ENCODE measurements at places on chromosomes 1 and 21.

DNA sequence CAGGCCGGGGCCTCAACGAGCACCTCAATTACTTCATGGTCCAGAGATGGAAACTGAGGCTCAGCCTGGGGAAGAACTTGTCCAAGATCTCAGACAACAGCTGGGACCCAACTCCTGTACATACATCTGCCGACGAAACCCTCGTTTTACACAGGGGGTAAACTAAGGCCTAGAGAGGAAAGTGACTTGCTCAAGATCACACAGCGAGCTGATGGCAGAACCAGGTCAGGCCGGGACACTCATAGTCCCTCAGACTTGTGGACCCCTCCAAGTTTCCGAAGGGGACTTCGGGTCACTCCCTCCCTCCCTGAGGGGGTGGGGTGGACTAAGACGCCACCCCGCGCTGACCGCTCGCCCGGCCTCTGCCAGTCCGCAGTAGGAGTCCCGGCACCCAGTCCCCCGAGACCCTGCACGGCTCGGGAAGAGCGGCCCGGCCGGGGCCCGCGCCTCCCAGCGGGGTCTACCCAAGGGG, 430 bp downstream of the WASF2 start:
- no peak for DNase-seq

- no peak for DNase-seq
Measured at GRCh38 chr1:219278288-219278687, 104.6 kb downstream of the LYPLAL1 start.

DNA sequence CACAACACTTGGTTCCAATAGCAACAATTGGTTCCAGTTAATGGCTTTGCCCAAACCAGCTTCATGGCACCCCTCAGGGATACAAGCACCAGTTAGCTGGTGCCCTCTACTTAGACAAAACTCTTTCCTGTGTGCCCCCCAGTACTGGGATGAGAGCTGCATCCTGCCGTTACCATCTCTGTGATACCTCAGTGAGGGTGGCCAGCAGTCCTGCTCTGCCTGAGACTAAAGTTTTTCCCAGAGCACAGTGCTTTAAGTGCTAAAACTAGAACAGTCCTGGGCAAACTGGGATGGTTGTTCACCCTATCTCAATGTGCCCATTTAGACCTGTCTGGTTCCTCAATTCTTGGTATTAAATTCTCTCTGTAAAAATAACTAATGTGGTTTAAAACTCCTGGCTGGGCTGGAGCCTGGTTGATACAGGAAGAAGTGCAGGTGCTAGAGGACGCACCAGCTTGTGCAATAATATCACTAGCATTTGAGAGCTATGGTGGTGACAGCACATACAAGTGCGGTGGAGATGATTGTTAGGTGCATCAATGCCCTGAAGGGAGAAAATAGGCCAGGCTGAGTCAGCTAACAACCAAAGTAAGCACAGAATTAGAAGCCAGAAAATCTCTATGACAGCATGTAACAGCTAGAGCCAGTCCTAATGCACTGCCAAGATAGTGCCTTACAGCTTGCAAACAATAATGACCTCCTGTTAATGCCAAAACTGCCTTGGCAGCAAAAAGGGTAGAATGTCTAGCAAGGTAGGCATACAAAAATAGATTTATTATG, 179.8 kb upstream of the GALNT2 start:
- DNase-seq = no peak

GRCh38 chr1:29806646-29807319, 570.5 kb downstream of the PTPRU start:
- DNase-seq = no peak

DNA sequence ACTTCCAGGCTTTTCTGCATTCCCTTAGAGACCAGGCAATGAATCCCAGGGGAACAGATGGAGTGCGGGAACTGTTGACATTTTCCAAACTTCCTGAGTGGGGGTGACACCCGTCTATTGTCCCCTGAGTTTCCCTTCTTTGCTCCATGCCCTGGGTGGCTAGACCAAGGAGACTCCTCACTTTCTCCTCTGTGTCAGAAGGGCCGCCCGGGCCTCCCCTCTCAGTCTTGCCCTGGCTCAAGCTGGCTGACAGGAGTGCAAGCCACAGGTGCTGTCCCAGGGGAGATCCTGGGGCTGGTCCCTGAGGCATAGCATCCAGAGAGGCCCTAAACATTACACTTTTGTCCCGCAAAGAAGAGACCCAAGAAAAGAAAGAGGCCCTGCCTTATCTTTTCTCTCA, 62.8 kb downstream of the DDX20 start:
- no peak for DNase-seq

GRCh38 chr1:23200883-23201282, 16.4 kb downstream of the HTR1D start:
- DNase-seq = no peak

DNA sequence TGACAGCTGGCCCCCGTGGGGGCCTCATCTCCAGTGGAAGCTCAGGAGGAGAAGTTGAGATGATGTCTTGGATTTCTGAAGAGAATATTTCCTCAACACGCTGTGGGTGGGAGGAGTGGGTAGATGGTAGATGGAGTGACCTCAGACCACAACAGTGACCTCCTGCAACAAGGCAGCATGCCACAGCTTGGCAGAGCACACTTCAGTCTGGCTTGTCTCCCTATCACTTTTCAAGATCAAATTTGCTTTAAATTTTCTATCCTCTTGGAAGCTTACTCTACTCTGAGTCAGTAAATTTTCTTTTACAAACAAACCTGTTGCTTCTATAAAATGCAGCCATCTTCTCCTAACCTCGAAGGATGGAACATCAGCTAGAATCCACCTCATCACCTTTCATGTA, 59.7 kb downstream of the NTPCR start:
- DNase-seq = no peak

- no peak for DNase-seq
Measured at GRCh38 chr21:38293765-38294164, 37.0 kb downstream of the KCNJ15 start.

GRCh38 chr1:219500327-219500897, 112.5 kb downstream of the ZC3H11B start:
- DNase-seq = no peak

- no peak for DNase-seq
Measured at GRCh38 chr1:71656902-71657301, 576.1 kb upstream of the ZRANB2 start.

DNA sequence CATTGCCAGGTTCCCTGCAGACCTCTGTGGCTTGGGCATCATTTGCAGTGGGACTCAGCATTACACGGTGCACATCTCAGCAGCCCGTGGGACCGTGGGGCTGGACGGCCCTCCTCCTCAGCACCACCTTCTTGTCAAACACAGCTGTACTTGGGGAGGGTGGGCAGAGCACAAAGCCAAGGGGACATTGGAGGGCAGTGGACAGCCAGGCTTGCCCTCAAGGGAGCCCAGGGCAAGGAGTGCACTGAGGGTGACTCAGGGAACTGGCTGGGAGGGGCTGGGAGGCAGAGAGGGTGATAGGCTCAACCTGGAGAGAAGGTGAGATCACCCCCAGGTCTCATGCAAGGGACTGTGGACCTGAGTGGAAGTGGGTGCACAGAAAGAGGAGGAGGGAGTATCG, 3.4 kb downstream of the CAPN9 start:
- DNase-seq = no peak

- no peak for DNase-seq
Measured at GRCh38 chr1:39910263-39910662, 8.5 kb upstream of the MYCL start.

DNA sequence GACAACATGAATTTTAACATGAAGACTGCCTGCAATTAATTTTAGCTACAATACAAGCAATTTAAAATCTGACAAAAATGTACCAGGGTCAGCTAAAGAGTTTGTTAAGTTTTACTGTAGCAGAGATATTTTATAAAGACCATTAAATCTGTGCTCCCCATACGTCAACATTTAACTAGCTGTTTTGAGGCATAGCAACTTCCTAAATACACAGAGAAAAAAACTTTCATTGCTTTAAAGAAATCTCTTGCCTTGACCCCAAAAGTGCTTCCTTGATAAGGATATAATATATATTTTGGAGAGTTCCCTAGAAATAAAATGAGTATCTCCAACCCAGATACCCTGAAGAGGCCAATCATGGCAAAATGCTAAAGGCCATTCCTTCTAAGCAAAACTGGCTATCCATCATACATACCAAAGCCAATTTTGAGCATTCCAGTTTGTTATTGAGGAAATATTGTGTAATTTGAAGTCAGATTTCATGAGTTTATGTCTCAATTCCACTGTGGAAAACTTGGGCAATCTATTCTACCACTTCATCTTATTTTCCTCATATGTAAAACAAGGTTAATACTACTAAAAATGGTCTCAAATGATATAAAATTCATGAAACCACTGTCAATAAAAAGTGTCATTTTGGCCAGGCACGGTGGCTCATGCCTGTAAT, 19.1 kb downstream of the ASPM start:
- DNase-seq = no peak

DNA sequence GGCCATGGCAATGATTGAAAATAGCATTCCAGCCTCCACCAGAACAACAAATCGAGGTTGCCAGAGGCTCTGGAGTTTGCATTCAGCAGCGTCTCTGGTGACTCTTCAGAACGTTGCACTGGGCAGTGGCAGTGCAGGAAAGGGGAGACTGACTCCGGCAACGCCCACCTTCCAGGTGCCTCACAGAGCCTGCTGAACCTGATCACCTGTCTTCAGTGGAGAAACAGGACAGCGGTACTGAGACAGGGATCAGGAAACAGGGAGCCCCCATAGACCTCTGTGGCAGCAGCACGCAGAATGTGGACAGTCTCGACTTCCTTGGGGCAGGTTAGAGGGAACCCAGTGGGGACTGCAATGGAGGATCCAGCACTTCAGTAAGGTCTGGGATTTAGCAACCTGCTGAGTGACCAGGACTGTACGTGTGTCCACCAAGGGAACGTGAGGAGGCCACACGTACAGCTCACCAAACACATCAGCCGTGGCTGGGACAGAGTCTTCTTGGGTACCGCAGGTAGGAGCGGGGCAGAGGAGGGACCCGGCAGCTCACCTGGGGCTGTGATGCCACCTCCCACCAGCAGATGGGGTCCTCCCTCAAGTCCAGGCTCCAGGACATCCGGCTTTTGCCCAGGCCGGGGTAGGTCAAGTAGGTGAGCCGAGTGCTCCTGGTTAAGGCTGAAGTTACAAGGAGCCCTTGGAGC, 128.6 kb downstream of the PRDM2 start:
- DNase-seq = no peak

DNA sequence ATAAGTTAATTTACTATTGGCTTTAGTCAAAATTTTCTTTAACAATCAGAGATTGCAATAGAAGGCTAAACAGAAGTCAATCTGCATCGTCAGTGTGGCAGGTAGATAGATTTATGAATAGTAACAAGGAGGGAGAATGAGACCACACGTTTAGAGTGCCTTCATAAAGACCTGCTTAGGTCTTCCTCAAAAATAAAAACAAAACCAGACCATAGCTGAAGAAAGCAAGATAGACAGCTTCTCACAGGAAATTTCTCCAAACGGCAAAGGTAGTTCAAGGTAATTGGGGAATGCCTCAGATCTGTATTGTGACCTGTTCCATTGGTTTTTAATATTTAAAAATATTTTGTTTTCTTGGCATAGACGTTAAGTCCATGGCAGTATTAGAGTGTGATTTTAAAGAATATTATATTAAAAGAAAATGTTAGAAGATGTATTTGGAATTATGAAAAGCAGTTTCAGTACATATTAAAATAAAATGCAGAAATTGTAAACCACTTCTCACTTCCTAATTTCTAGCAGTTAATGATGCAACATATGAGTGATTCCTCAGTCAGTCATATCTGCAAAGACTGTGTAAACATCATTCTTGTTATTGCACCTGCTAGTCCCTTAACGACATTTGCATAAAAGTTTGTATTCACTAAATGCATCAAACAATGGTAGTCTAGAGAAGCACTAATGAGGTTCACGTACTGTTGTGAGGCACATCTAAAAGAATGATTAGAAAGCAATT, 278.0 kb downstream of the HLX start:
- no peak for DNase-seq

DNA sequence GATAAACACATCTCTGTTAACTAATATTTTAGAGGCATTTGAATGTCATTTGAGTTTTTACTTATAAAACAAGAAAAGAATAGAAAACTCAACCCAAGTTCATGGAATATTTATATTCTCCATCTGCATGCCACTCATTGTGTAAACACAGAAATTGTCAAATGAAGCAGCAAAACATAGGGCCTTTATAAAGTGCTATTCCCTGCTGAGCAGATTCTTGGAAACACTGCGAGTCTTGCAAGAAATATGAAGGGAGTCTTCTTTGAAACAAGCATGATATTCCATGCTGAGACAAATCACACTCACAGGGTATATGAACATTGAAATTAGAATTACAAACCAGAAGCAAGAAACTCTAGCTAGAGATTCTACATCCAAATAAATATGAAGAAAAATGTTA, 655.8 kb downstream of the BRINP3 start:
- no peak for DNase-seq
